ENCODE measurements at places on chromosomes 13 and 19. TPM values are rescaled to one million over a fixed set of nuclear protein-coding genes. Genes with fewer than 3 reads are reported as not detected.

GRCh38 chr19:6126335-6126974 lies 9.0 kb upstream of the ACSBG2 start:
- H3K4me3 ChIP-seq = no peak overlapping the region
- H3K4me1 ChIP-seq = no peaks in the 10 kb centered on the region
- no peak for DNase-seq
- no peaks in the 10 kb centered on the region for H3K27me3 ChIP-seq

CGB3 gene
- not detected for total RNA-seq

NXNL1 gene
- not detected for total RNA-seq

DNA sequence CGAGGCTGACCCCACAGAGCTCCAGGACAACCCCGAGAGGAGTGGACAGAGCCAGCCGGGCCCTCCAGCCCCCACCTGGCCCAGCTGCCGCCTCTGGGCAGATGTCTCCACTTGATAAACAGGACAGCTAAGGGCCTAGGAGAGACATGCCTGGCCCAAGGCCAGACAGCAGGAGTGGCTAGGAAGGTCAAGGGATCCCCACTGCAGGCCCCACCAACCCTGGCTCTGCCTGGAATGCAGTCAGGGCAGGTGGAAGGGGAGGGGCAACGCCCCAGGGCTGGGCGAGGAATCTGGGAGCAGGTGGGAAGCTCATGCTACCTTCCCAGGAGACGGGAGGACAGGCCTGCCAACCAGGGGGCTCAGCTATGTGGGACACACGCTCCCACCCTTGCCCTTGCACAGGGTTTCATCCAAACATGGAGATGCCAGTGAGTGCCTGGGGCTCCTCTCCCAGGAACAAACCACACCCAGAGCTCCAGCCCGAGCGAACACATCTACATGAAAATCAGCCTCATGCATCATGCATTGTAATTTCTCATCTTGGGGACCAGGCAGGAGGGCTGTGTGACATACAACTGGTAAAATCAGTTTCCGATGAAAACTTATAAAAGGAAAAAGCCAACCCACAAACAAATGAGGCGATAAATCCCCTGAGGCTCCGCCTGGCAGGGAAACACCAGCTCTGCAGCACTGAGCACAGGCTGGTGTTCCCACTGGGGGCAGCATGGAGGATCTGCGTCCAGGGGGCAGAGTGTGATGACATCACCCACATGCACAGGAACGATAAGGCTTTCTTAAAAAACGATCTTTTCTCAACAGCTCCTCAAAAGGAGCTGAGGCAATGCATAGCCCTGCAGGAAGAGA lies 25.0 kb downstream of the SH3GL1 start:
- H3K27me3 ChIP-seq = no peaks in the 10 kb centered on the region
- no peaks in the 10 kb centered on the region for H3K36me3 ChIP-seq
- H3K4me1 ChIP-seq = peaks cover 11% of the 10 kb centered on the region
- H3K4me3 ChIP-seq = no peak overlapping the region
- peak overlapping the region; percentile 92 for H3K27ac ChIP-seq

DNA sequence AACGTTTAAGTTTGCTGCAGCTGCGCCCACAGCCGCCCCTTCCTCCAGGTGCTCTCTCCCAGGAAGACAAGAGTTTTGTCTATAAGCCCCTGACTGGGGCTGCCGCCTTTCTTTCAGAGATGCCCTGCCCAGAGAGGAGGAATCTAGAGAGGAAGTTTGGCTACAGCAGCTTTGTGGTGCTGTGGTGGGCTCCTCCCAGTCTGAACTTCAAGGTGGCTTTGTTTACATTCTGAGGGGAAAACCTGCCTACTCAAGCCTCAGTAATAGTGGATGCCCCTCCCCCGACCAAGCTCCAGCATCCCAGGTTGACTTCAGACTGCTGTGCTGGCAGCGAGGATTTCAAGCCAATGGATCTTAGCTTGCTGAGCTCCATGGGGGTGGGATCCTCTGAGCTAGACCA lies 6.4 kb upstream of the ERICH6B start:
- no peaks in the 10 kb centered on the region for H3K27me3 ChIP-seq
- H3K27ac ChIP-seq = no peak overlapping the region
- DNase-seq = no peak
- H3K4me1 ChIP-seq = no peaks in the 10 kb centered on the region
- H3K36me3 ChIP-seq = no peaks in the 10 kb centered on the region
- no peak overlapping the region for H3K4me3 ChIP-seq

CGB5 gene
- total RNA-seq = not detected

ZNF221 gene
- 6.3 TPM for total RNA-seq

DNA sequence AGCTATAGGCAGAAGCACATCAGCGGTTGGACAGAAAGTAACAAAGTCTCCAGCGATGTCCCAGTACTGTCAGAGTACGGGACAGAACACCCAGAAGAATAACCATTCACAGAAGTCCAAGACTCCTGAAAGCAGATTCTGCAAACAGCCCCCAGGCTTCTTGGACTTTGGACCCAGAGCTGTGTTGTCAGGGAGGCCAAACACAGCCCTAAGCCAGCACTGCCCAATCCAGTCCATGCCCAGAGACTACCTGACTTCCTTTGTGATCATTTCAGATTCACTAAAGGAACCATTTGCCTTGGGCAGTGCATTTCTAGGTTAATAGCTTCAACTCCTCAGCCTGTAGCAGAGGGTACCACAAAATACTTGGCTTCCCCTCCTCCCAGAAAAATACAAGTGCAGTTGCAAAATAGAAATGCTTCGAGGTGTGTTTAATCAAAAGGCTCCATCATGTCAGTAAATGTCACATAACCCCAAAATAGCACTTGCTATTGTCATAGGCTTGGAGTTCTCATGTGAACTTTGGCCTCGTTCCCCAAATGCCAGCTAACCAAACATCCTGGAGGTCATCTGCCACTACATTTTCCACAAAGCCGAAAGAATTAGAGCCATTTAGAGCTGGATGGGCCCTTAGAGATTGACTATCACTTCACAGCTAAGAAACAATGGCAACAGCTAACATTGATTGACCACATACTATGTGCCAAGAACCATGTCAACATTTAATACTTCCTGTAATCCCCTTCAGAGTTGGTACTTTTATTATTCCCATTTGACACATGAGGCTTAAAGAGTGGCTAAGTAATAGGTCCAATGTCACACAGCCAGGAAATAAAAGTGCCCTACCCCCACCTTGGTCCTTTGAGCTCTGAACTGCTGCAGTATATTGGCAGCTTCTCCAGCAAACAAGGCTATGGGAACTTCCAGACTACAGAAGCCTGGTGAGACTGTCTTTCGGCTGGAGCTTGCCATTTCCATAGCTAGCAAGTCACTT lies 329.9 kb downstream of the FOXO1 start:
- H3K4me3 ChIP-seq = no peak overlapping the region
- H3K4me1 ChIP-seq = no peaks in the 10 kb centered on the region
- H3K27ac ChIP-seq = no peak overlapping the region
- no peaks in the 10 kb centered on the region for H3K27me3 ChIP-seq

GRCh38 chr13:113535381-113535781 lies 44.9 kb upstream of the DCUN1D2 start:
- no peak overlapping the region for H3K4me3 ChIP-seq
- no peak overlapping the region for H3K27ac ChIP-seq
- H3K27me3 ChIP-seq = no peaks in the 10 kb centered on the region
- no peak for DNase-seq
- H3K4me1 ChIP-seq = no peaks in the 10 kb centered on the region

ATP8B3 gene
- 2.4 TPM for total RNA-seq

- peaks cover 7% of the 10 kb centered on the region for H3K4me1 ChIP-seq
- no peak for DNase-seq
- H3K4me3 ChIP-seq = no peak overlapping the region
- H3K27ac ChIP-seq = no peak overlapping the region
Observed at GRCh38 chr13:79492313-79492798, 11.4 kb downstream of the NDFIP2 start.

DNA sequence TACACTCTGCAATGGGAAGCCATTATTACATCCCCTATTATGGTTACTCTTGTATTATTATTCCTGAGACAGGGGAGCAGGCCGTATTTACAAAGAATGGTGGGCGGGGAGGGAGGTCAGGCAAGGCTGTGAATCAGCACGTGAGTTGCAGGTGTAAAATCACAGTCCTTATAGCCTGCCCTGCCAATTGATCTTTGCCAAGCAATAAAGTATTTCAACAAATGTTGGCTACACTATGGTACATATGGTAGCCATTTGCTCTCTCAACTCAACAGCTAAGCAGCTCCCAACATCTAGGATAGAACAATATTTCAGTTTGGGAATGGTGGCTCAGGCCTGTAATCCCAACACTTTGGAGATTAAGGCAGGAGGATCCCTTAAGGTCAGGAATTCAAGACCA lies 12.1 kb downstream of the EPS15L1 start:
- DNase-seq = no peak
- H3K4me3 ChIP-seq = no peak overlapping the region
- no peaks in the 10 kb centered on the region for H3K36me3 ChIP-seq

- no peak for DNase-seq
- H3K27me3 ChIP-seq = no peaks in the 10 kb centered on the region
- no peak overlapping the region for H3K27ac ChIP-seq
- no peaks in the 10 kb centered on the region for H3K36me3 ChIP-seq
Observed at GRCh38 chr13:36385489-36385888, 39.3 kb upstream of the SPART start.

PARP4 gene
- total RNA-seq = 51.0 TPM

DNA sequence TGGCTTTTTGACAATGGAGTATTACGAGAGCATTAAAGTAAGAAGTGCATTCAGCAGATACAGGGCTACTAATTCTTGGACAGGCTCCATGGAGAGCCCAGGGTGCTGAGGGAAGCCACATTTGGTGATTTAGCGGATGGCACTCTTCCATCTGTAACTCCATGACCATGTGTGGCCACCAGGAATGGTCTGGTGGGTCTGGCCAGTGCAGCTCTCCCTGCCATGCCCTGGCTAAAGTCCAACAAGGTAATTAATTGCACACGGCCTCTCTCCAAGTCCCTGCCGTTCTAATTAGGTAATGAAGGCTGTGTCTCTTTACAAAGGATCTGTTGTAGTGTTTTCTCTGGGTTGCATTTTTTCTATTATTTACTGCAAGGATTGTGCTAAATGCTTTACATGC lies 4.3 kb upstream of the ZFR2 start:
- peaks cover 40% of the 10 kb centered on the region for H3K27me3 ChIP-seq
- no peaks in the 10 kb centered on the region for H3K4me1 ChIP-seq
- no peak overlapping the region for H3K4me3 ChIP-seq
- H3K27ac ChIP-seq = no peak overlapping the region

KCNN4 gene
- total RNA-seq = 4.6 TPM
